ENCODE measurements at places on chromosomes 11 and 22.

DNA sequence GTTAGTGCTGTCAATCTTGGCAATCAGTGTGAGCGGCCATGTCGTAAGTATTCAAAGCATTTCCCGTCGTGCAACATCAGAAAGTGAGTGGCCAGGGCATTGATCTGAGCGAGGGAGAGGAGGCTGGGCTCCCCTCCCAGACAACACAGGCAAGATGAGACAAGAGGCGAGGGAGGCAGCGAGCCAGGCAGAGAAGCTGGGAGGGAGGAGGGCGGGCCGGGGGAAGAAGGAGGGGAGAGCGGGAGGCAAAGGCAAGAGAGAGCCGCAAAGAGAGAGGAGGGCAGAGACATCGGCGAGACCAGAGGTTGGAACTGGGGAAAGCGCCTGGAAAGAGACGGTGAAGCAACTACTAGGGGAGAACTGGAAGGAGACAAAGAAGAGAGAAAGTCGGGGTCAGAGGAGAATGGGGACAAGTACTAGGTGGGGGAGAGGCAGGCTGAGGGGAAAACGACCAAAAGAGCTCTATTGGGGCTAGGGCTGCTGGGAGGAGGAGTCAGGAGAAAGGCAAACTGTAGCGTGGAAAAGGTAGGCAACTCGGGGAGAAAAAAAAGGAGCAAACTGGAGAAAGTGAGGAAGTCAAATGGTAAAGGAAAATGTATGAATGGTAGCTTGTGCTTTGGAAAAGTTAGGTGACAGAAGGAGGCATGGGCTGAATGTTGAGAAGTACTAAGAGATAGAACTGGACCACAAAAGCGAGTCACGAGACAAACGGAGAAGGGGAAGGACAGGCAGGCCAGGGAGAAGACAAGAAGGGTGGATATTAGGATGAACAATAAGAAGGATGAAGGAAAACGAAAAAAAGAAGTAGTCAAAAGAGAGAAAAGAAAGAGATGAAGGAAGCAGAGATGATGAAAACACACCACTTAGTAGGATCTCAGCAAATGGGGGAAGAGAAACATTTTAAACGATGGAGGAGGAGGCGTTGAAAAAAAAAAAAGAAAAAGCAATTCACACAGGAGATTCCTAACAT lies 130.5 kb upstream of the C11orf58 start:
- DNase-seq: no peak

DNA sequence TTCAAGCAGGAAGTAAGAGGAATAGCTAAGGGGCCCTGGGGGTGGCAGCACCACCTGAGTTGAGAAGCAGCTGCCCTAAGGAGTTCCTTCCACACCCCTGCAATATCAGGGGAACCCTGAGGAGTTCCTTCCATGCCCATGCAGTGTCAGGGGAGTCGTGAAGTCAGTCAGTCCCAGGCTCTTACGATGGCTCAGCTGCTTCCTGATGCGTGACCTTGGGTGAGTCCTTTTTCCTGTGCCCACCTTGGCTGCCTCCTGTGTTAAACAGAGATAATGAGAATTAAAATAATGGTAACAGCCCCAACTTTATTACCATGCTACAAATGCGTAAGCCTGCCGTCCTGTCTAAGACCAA lies 181.1 kb downstream of the MIAT start:
- no peak for DNase-seq

- DNase-seq: no peak
Observed at GRCh38 chr11:61298663-61299244, 3.6 kb upstream of the VWCE start.

GRCh38 chr11:35311331-35311730 lies 108.0 kb downstream of the SLC1A2 start:
- DNase-seq: peak; percentile 58

- no peak for DNase-seq
Observed at GRCh38 chr11:1742869-1743584, 7.4 kb downstream of the IFITM10 start.

DNA sequence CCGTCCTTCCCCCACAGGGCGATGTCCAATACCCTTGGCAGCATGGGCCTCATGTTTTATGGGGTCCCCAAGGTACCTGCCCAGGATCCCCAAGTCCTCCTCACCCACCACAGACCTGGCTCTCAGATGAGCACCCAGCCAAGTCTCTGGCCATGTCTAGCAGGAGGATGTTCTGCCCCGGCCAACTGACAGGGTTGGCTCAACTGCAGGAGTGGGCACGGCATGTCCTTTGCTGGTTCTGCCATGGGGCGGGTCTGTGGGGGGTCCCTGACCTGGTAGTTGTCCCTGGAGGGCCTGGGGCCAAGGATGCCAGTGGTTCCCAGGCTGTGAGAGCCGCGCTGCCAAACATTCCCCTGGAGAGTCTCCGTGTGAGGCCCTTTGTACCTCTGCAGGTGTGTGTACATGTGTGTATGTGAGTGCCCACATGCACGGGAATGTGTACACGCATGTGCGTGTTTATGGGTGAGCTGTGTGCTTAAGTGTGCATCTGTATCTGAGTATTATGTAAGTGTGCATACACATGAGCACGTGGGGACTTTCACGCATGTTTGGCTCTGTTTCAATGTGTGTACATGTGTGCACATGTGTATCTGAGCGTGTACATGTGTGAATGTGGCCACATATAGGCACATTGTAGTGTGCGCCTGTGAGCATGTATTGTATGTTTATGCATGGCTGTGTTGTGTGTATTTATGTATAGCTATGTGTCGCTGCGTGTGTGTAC lies 85.5 kb downstream of the KCNQ1 start:
- no peak for DNase-seq

- DNase-seq: peak; percentile 83
Observed at GRCh38 chr11:120334894-120335462, 1.2 kb upstream of the ARHGEF12 start.

- DNase-seq: no peak
Observed at GRCh38 chr22:42286205-42286604, 15.8 kb upstream of the TCF20 start.

All from suppressor macrophage treated with lipopolysaccharide for 4 hours (primary cell).